ENCODE measurements at places on chromosomes 16 and 17.

GRCh38 chr17:73576556-73577098, 67.6 kb downstream of the SDK2 start:
- no peak for DNase-seq

DNA sequence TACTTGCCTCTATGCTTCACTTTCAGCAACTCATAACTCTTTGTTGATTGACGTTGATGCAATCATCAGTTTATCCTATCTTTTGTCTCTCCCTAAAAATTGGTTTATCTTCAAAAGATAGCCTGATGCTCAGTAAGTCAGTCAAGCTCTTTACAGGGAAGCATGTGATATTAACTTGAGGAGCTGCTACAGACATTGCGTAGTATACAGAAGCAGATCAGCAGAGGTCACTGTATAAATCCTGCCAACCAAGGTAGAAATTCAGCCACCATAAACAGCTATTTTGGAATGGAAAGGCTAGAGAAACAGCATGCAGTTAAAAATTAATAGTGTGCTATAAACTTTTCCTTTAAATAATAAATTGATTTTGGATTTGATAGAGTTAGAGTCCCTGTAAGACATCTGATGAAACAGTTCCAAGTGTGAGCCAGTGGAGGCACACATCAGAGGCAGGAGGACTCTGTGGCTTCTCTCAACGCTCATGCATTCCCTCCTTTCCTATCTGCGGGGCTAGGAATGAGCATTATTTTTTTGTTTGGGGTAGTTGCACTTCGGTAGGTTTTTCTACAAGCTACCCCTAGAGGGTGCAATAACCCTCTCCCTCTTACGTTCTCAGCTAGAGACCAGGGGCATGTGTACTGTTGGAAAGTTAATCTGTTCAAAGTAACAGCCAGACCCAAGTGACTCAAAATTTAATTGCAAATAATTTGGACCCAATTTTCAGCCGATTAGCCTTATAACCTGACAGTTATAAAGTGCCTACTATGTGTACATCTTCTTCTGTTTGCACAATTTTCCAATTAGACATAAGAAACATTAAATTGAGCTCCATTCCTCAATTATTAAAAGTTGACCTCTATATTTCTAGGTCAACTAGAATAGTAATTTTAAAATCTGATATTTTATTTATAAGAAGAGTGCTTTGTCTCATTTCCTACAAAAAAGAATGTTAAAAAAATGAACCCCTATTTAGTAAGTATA, 647.7 kb upstream of the SOX9 start:
- peak; percentile 70 for DNase-seq

GRCh38 chr16:60816461-60816860, 1219.8 kb downstream of the CDH8 start:
- DNase-seq = no peak

DNA sequence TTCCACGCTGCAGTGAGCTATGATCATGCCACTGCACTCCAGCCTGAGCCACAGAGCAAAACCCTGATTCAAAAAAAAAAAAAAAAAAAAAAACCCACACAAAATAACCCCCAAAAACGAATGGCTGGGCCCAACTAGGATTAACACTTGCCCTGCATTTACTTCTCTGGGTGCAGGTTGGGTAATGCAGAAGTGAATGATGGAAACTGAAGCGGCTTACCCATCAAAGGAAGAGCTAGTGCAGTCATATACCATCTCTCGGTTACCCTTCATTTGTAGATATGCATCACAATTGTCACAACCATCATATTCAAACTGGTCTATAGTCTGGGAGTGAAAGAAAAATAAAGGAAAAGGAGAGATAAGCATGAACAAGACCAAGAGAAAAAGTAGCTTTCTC, 819 bp downstream of the SUPT4H1 start:
- DNase-seq = no peak

- DNase-seq = no peak
Measured at GRCh38 chr16:2206420-2206779, 1.1 kb downstream of the MLST8 start.

DNA sequence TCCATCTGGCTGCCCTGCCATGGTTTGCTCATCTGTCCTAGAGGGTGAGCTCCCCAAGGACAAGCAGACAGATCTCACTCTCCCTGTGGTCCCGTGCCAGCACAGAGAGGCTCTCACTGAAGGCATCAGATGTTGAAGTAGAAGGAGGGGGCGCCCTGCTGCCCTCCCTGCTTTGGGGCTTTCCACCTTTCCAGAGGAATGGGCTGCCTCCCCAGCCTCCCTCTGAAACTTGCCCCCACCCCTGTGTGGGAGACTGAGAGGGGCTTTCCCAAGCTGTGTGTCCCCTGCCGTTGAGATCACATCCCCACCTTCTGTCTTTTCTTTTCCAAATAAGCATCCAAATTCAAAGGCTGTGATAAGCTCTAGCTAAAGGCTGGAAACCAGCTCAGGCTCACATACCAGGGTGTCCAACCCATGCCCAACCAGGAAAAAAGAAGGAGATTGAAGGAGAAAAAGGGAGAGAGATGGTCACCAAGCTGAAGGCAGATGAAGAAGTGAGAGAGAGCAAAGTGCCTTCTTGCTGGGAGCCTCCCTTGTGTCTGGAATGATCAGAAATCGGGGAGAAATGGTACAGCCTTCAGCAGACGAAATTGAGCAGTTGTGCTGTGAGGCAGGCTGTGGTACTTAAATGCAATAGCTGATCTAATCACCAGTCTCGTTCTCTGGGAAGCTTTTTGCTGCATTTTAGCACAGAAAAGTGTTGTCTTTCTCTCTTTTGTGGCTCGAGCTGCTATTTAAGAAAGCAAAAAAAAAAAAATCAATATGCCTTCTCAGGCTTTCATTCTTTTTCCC, 145.9 kb upstream of the LHX1 start:
- DNase-seq = peak; percentile 74

GRCh38 chr16:55701442-55702319, 45.9 kb downstream of the SLC6A2 start:
- peak; percentile 55 for DNase-seq

DNA sequence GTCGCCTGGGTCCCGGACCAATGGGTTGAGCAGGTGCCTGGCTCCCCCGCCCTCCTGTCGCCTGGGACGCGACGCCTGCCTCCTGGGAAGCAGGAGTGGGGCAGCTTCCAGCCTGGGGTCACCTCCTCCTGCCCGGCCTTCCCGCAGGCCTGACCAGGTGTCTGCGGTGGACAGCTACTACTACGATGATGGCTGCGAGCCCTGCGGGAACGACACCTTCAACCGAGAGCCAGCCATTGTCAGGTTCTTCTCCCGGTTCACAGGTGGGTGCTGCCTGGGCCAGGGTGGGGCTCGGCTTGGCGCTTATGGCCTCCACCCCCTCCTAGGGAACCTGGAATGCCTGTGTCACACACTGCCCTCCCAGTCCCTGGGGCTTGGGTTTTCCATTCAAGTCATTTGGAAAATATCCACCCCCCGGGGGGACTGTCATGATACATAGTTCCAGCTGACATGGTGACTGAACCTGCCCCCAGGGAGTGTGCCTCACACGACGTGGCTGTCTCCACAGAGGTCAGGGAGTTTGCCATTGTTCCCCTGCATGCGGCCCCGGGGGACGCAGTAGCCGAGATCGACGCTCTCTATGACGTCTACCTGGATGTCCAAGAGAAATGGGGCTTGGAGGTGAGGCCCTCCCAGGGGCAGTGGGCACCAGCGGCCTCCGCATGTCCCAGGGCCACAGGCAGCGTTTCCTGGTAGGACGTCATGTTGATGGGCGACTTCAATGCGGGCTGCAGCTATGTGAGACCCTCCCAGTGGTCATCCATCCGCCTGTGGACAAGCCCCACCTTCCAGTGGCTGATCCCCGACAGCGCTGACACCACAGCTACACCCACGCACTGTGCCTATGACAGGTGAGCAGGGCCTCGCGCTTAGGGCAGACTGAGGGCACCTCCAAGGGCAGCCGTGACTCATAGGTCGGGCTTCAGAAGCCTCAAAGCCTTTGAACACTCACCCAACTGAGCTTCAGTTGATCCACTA, 2.3 kb downstream of the DNASE1 start:
- DNase-seq = no peak

- DNase-seq = no peak
Measured at GRCh38 chr17:6461792-6462524, 17.7 kb downstream of the PIMREG start.

DNA sequence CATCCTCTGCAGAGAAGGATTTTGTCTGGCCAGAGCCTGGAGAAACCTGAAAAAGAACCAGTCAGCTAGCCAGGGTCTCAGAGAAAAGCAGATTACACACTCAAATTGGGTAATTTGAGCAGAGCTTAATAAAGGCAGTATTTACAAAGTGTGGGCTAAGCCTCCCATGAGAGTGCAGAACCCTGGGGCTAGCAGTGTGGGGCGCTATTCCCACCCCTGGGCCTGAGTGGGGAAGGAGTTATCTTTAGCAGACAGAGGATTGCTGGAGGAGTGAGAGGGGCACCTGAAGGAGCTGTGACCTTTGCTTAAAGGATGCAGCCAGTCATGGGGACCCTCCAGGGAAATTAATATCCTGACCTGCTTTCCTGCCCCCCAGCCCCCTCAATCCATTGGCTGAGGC, 46.2 kb downstream of the SNX20 start:
- no peak for DNase-seq

- DNase-seq = no peak
Measured at GRCh38 chr16:3057181-3058138, 8.0 kb upstream of the IL32 start.

DNA sequence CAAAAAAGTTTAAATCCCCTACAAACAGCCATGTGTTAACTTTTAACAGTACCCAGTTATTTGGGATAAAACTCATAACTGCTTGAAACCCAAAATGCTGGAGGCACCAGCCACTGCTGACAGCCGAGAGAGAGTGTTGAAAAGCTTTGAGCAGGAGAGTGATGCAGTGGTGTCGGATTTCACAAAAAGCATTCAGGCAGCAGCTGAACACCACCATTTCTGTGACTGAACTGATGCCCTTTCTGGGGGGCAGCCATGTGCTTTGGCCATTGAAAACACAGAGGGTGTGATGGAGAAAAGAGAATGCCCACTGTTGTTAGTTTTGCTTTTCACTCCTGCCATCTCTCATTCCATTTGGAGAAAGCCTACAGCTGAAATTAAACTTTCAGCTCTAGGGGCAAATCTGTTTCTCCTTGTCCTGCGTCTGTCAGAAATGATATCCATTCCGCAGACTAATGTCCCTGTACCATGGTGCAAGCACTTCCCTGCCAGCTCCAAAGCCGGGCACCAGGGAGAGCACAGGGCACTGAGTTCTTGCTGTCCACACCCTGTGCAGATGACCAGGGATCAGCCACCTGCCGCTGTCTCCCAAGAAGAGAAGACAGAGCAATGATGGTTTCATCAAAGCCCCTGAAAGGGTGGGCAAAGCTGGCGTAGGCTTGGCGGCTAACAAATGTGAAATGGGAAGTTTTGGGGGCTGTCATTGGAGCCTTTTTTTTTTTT, 16.6 kb upstream of the MLYCD start:
- no peak for DNase-seq

GRCh38 chr17:71631483-71631882, 489.3 kb upstream of the SOX9 start:
- DNase-seq = no peak

DNA sequence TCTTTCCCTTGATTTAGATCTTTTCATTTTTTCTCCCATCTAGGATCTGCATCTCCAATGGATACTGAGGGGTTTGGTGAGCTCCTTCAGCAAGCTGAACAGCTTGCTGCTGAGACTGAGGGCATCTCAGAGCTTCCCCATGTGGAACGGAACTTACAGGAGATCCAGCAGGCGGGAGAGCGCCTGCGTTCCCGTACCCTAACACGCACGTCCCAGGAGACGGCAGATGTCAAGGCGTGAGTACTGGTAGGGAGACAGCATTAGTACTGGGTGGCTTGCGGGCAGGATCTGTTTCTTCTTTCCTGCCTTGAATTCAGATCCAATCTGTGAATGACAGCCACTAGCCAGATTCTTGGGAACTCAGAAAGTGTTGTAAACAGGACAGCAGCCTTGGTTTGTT, 18.3 kb downstream of the NUP93 start:
- DNase-seq = no peak

DNA sequence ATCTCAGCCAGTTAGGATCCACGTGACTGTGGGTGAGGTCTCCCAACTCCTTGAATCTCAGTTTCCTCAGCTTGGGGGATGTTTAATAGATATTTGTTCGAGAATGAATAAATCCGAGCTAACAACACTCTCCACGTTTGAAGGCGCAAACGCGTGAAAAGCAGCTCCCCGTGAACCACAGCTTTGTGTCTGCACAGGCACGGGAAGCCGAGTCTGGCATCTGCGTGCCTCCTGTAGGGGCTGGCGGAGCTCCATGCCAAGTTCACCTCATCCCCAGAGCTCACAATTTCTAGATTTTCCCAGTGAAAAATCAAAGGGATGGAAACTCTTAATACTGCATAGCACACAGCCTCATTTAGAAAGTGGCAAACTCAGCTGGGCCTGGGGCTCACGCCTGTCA, 14.3 kb downstream of the SGSH start:
- DNase-seq = no peak

- no peak for DNase-seq
Measured at GRCh38 chr17:50680126-50680525, 27.6 kb downstream of the ANKRD40 start.

GRCh38 chr17:223723-224471, 42.4 kb upstream of the DOC2B start:
- no peak for DNase-seq

- no peak for DNase-seq
Measured at GRCh38 chr16:65489531-65490023, 367.7 kb upstream of the CDH11 start.

GRCh38 chr16:89020068-89020924, 43.3 kb upstream of the CBFA2T3 start:
- no peak for DNase-seq

- DNase-seq = peak; percentile 43
Measured at GRCh38 chr17:69525920-69526841, 111.7 kb downstream of the MAP2K6 start.

DNA sequence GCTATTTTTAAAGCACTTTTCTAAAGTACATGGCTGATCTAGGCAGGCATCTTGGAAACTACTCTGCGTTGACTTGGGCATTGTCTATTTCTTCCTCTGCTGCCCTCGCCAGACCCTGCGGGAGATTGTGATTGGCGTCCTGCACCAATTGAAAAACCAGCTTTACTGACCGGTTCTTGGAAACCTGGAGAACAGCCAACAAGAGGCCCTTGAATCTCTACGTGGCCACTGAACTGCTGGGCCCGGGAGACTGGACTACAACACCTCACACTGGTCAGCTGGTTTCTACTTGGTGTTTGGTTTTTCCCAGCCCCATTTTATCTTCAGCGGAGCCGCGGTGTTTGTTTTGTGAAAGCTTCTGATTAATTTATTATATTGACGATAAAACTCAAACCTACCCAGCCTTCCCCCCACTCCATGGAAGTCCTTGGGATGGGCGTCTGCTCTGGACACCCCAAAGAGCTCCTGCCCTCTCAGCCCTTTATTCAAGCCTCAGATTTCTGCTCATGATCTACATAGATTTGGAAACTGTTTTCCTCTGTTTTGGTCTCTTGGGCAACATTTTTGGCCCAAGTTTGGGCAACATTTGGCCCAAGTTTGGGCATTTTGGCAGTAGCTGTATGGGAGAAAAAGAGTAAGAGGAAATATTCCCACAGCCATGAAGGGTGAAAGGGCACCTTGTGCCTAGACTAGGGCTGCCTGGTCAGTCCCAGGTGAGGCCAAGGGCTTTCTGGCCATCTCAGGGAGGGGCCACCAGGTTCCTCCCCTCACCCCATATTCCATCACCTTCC, 4.7 kb downstream of the MLX start:
- no peak for DNase-seq

Measured in NCI-H1694 treated with DMSO at 0.1 percent for 48 hours (cell line).